ENCODE measurements at places on chromosomes 4 and X.

DNA sequence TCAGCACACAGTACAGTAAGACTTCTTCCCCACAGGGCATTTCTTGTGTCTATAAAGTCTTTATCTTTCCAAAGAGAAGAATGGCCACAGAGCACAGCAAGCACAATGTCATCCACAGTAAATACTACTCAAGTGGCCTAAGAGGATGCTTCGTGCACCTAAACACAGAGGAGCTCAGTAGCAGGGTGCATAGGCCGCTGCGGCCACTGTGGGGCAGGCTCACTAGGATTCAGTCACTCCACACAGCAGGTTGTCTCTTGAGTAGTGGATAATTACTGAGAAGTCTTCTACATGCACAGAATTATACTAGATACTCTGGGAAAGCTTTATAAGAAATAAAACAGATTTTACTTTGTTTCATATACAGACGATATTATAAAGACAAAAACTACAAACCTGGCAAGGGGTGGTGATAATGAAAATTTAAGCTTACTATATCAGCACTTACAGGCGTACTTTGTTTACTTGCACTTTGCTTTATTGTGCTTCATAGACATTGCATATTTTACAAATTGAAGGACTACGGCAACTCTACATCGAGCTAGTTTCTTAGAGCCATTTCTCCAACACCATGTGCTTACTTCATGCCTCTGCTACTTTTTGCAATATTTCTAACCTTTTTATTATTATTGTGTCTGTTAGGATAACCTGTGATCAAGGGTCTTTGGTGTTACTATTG lies 78.5 kb downstream of the PRDM5 start:
- DNase-seq = no peak

DNA sequence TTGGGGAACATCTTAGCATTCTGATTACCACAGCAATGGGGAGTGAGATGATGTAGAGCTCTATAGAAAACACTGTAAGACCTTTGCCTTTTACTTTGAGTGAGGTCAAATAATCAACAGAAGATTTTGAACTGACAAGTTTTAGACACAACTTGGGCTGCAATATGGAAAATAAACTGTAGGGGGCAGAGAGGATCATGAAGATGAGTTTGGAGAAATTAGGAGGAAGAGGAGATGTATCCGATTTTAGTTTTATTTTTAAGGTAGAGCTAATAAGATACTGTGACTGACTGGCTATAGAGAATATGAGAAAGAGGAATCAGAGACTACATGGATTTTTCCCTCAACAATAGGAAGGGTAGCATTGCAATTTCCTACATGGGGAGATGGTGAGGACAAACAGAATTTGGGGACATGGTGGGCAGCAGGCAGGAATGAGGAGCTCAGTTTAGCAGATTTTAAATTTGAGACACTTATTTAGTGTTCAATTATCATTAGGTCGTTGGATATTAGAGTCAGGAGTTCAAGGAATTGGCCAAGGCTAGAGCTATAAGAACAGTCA lies 563.1 kb downstream of the INPP4B start:
- no peak for DNase-seq

DNA sequence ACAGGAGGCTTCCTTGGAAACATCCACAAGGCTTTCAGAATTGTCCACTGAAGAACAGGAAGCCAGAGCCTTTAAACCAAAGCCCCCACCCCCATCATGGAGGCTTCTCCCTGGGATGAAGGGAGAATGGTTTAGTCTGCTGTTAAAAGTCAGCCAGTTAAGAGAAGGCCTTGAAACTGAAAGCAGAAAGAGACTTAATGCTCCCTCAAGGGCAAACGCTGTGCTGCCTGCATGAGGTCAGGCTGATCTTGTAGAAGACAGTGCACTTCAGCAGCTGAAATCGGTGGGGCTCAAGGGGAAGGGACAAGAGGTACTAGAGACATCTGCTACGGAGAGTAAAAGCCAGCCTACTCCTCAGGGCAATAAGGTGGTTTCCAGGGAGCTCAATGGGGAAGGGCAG lies 69.0 kb downstream of the HPRT1 start:
- DNase-seq = no peak

GRCh38 chr4:139167774-139168444 lies 9.1 kb downstream of the ELF2 start:
- DNase-seq = no peak

GRCh38 chrX:125646195-125646594 lies 326.5 kb downstream of the TEX13C start:
- no peak for DNase-seq

GRCh38 chrX:15674514-15674840 lies 9.9 kb upstream of the CLTRN start:
- DNase-seq = no peak

GRCh38 chrX:12891915-12892506 lies 14.4 kb upstream of the TLR8 start:
- no peak for DNase-seq

GRCh38 chrX:97895751-97896150 lies 1012.0 kb downstream of the RPA4 start:
- no peak for DNase-seq

- DNase-seq = peak; percentile 20
Measured at GRCh38 chr4:88457307-88458103, 586 bp downstream of the HERC5 start.

DNA sequence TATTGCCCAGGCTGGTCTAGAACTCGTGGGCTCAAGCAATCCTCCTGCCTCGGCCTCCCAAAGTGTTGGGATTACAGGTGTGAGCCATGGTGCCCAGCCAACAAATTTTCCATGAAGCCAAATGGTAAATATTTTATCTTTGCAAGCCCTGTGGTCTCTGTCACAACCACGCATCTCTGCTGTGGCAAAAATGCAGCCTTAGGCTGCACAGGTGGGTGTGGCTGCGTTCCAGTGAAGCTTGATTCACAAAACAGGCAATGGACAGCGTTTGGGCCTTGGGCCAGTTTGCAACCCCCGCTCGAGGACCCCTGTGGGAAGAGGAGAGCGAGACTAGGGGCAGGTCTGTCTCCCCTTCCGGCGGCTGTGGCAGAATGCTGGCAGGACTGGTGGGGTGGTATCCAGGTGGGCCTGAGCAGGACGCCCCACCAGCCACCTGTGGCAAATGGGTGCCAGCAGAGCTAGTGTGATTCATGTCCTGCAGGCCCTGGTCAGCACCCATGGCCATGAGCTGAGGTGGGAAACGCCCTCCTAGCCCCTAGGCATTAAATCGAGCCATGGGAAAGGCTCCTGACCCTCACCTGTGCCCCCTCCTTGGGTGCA lies 19.7 kb downstream of the HTRA3 start:
- DNase-seq = no peak

DNA sequence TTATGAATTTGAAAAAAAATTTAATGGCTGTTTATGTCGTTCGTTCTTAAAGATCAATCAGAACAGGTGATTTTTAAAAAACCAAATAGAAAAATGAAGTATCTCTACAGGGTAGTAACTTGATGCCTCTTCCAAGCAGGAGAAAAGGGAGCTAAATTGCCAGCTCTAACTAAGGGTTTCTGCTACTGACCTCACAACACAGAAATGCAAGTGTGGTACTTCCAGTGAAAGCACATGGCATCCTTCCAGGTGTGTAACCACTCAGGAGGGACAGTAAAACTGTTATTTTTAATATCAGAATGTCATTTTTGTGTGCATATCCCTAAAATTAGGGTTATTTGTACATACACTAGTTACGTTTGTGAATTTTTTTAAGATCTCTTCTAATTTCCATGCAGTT lies 116.8 kb upstream of the ZCCHC13 start:
- DNase-seq = no peak

DNA sequence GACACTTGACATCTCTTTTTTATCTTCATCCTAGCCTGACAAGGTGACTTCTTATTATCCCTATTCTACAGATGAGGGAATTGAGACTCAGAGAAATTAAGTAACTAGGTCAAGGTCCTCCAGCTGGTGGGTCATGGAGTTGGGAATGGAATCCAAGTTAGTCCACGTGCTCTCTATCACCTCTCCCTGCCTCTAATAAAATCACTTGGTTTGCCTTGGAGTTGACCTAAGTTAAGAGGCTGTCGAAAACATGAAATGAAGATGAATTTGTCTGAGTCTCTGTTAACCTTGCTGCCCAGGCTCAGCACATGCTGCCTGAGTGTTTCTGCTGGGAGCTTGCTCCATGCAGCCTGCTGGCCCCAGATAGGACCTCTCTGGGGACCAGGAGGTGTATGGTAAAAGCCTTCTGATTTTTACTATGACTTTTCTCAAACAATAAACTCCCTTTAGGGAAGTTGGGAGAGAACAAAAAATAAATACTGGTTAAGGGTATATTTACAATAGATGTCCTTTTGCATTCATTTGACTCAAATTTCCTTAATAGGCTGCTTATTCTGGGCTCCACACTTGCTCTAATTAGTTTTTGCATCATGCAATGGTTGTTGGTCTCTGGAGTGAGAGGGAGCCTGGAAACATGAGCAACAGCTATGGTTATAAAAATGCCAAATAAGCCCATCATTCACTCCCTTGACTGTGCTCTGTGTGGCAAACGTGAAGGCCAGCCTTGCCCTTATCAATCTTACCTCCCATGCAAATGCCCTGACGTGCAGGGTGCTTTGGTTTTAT lies 61.6 kb upstream of the DHX15 start:
- DNase-seq = no peak

GRCh38 chr4:48879561-48880442 lies 26.8 kb downstream of the OCIAD2 start:
- DNase-seq = no peak

- no peak for DNase-seq
Measured at GRCh38 chr4:73725510-73725909, 14.9 kb upstream of the CXCL8 start.

GRCh38 chrX:148600131-148600530 lies 99.7 kb downstream of the AFF2 start:
- DNase-seq = no peak

- no peak for DNase-seq
Measured at GRCh38 chr4:93199492-93199891, 629.1 kb upstream of the ATOH1 start.

- no peak for DNase-seq
Measured at GRCh38 chr4:6695660-6696610, 2.3 kb downstream of the S100P start.

GRCh38 chr4:10584042-10584441 lies 100.5 kb downstream of the CLNK start:
- DNase-seq = no peak

- no peak for DNase-seq
Measured at GRCh38 chrX:18160369-18160768, 60.3 kb downstream of the BEND2 start.

GRCh38 chr4:168908093-168908492 lies 102.0 kb downstream of the CBR4 start:
- DNase-seq = no peak

Measured in stimulated activated CD4-positive, alpha-beta T cell treated with anti-CD3 and anti-CD28 coated beads, Interleukin-1b, Interleukin-23, amount 100 ng/mL, for 24 hours (primary cell).